G401 (cell line): ENCODE measurements at places on chromosomes 2 and 18.

DNA sequence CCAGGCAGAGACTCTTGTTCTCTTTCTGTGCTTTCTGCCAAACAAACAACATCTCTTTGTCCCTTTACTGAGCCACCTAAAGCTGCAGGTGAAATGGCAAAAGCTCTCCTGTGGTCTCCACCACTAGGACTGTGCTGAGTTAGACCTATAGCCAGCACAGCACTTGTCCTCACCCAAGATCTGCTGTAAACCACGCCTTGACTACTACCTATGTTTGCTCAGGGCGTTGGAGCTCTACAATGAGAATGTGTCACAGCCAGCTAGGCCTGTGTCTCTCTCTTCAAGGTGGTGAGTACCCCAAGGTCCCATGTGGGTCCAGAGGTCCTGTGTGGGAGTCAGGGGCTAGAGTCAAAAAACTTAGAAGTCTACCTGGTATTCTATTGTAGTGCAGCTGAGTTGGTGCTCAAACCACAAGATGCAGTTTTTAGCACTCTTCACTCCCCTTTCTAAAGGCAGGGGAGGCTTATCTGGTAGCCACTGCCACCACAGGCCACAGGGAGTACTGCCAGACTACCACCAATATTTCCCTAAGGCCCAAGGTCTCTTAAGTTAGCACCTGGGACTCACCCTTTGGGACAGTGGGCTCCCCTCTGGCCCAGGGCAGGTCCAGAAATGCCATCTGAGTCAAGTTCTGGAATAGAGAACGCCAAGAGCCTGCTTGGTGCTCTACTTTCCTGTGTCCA, 96.8 kb upstream of the RPRM start:
- no peak for DNase-seq

DNA sequence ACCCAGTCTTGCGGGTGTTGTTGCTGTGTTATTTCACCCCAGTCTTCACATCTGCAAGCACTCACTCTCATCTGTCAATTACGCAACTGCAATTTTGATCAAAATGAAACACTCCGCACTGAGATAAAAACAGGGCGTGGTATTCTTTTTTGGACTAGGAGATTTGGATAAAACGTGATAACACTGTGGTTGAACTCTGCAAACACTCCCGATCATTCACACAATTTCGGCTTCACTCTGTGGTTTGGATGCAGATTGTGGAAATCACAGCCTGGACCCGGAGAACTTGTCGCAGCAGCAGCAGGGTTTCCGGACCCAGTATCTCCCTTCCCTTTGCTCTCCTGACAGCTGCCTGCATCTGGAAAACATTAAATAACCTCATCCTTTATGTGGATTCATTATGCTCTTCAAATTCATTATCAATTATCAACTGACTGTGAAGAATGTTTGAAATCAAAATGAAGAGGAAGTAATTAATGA, 49.4 kb upstream of the APCDD1 start:
- DNase-seq = no peak

DNA sequence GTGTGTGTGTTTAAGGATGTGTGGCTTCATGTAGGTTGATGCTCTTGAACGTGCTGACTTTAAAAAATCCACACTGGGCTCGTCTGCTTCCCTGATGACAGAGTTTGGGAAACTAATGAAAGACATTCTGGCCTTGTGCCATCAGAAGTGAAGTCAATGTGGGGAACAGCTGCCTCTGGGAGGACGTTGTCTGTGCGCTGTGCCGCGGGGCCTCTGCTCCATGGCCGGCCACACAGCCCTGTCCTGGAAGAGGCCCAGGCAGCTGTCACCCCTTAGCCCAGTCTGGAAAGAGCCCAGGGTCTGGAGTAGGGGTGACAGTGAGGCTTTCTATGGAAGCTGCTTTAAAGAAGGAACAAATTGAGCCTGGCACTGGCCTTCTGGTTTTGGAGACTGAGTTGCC, 155.8 kb downstream of the SH3RF3 start:
- DNase-seq = no peak

DNA sequence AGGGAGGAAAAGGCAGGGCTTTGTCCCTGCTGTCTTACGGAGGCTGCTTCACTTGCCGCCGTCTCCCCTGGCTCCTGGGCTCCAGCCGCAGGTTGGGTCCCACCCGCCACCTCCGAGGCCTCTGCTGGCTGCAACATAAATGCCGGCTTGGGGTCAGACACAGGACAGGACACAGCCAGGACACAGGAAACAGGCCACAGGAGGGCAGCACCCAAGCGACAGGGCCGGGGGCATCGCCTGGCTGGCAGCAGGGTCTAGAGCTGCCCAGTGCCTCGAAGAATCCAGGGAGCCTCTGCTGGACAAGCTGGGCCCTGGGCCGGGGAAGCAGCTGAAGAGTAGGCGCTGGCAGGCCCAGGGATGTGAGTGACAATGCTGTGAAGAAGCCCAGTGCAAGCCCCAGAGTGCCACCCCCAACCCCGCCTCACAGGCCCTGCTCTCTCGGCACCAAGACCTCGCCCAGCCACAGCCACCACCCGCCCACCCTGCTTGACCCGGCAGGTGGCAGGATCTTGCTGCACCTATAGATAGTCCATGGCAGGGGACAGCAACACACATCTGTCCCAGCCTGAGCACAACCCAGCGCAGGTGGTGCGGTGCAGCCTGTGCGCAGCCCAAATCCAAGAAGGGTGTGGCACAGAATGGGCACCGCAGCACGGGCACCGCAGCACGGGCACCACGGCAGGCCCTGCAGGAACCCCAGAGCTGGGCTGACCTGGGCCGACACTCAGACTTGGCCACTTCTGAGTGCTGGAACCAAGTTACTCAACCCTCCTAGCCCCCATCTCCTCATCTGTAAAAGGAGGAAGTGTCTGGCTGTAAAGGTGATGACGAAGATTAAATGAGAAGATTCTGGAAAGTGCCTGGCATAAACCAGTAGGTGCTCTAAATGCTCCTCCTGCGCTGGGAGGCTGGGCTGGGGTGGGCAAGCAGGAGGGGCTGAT, 55.6 kb downstream of the BIN1 start:
- DNase-seq = no peak

- no peak for DNase-seq
These were observed 2.9 kb upstream of the SEMA4C start for GRCh38 chr2:96872591-96873349.

DNA sequence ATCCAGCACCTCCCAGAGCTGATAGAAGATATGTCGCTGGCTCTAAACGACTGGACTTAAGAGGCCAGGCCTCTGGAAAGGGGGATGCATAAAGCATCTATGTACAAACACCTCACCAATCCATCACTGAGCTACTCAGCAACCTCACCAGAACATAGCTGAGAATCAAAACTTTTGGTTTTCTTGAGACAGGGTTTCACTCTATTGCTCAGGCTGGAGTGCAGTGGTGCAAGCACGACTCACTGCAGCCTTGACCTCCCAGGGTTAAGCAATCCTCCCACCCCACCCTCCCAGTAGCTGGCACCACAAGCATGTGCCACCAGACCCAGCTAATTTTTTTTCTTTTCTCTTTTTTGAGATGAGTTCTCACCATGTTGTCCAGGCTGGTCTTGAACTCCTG, 62.9 kb upstream of the MSH6 start:
- no peak for DNase-seq

- DNase-seq = no peak
These were observed 81.8 kb downstream of the PTPN4 start for GRCh38 chr2:119841550-119841949.

DNA sequence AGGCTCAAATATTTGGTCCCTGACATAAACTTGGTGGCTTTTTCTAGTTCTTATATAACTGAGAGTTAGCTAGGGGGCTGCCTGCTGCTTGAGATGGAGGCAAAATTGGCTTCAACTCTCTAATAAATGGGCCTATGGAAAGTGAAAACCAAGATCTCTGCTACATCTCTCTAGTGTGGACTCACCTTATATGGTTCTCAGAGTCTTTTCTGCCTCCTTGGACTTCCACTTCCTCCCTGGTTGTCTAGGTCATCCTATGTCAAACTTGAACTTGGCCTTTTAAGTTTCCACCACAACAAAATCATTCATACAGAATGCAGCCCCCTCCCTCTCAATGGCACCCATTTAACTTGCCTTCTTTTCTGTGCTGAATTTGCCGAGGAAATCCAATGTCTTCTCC, 23.9 kb upstream of the ARHGAP25 start:
- DNase-seq = no peak

GRCh38 chr18:72866442-72866900, 1.3 kb downstream of the NETO1 start:
- DNase-seq = no peak

- no peak for DNase-seq
These were observed 8.5 kb upstream of the NFATC1 start for GRCh38 chr18:79387214-79387613.
